ENCODE measurements at places on chromosomes 5 and 9.

- no peak for DNase-seq
Observed at GRCh38 chr9:14383294-14383693, 69.4 kb upstream of the NFIB start.

DNA sequence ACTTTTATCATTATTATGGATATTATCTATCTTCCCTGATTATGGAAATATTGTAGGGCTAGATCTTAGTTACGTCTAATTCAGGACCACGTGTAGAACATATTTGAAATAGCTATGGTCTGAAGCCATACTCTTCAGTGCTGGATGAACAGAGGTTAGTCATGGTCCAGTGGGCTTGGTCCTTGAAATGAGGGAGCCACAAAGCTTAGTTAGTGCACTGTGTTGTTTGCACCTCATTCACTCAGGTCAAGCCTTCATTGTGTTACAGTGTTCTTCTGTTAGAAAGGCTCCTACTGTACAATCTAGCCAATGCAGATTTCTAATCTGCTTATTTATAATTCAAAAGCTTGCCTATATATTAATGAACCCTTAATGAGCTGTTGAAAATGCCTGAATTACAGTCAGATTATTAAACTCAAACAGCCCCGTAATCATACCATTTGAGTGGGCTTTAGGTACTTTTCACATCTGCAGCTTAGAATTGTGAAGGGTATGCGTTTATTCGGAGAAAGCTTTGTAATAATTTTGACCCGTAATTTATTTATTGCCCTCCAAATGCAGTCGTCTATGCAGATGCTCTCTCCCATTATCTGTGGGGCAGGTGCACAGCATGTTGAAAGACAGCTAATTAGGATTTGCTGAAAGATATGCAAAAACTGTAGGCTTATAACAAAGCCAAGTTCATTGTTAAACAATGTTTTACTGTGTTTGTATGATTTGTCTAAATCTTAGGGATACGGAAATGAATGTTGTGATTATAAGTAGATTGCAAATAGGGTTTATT lies 164.9 kb downstream of the PBX3 start:
- peak; percentile 98 for DNase-seq

DNA sequence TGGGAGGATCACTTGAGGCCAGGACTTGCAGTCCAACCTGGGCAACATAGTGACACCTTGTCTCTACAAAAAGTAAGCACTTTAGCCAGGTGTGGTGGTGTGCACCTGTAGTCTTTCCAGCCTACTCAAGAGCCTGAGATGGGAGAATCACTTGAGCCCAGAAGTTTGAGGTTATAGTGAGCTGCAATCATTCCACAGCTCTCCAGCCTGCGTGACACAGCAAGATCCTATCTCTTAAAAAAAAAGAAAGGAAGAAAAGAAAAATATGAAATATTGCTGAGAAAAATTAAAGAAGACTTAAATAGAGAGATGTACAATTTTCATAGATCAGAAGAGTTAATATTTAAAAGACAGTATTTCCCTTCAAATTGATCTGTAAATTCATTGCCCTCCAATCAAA lies 76.4 kb downstream of the SMIM15 start:
- DNase-seq: no peak

GRCh38 chr9:137130176-137130755 lies 8.7 kb upstream of the GRIN1 start:
- DNase-seq: no peak

- DNase-seq: peak; percentile 88
Observed at GRCh38 chr5:102048940-102049339, 247.1 kb downstream of the SLCO4C1 start.

- no peak for DNase-seq
Observed at GRCh38 chr9:113574441-113575262, 111.1 kb downstream of the RGS3 start.

- no peak for DNase-seq
Observed at GRCh38 chr5:88145611-88146467, 122.8 kb downstream of the TMEM161B start.

GRCh38 chr5:173108914-173109313 lies 35.4 kb upstream of the BNIP1 start:
- DNase-seq: no peak

DNA sequence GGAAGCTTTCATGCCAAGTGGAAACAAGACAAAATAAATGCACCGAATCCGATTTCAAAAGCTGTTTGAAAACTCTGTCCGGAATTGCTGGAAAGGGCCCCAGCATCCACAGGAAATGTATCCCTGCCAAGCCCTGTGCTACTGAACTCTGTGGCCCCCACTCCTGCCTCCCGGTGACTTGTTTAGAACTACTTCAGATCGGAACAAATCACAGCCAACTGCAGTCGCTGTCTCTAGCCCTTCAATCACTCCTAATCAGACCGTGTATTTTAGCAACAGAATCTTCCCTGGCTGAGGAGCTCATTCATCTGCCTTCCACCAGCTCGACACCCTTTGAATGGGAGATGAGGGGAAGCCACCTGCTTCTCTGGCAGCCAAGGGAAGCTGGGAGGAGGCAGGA lies 94.1 kb downstream of the KCNIP1 start:
- DNase-seq: no peak

DNA sequence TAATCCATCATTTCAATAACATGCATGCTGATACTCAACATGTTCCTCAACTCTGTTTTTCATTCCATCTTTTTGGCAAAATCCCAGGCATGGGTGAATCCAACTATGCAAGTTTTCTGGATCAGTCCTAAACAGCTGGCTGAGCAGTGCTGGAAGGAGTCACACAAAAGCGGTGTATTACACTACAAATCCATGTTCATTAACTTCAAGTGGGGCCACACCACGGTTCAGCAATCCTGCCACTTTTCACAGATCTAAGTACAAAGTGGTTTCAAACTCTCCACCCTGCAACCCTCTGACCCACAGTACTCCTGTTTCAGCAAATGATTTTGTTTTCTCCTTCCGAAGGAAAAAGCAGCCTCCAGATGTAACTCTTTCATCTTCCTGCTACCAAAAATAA lies 222.5 kb downstream of the EPB41L4A start:
- no peak for DNase-seq

- DNase-seq: no peak
Observed at GRCh38 chr9:89518466-89519365, 20.8 kb upstream of the SEMA4D start.

DNA sequence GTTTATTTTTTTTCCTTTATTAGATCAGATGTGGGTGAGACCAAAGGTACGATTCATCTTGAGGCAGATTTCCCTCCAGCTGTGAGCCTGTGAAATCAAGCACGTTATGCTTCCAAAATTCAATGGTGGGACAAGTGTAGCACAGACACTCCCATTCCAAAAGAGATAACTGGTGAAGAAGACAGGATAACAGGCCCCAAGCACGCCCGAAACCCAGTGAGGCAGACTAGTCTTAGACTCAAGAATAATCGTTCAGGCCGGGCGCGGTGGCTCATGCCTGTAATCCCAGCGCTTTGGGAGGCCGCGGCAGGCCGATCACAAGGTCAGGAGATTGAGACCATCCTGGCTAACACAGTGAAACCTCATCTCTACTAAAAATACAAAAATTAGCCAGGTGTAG lies 36.8 kb upstream of the COL5A1 start:
- no peak for DNase-seq

DNA sequence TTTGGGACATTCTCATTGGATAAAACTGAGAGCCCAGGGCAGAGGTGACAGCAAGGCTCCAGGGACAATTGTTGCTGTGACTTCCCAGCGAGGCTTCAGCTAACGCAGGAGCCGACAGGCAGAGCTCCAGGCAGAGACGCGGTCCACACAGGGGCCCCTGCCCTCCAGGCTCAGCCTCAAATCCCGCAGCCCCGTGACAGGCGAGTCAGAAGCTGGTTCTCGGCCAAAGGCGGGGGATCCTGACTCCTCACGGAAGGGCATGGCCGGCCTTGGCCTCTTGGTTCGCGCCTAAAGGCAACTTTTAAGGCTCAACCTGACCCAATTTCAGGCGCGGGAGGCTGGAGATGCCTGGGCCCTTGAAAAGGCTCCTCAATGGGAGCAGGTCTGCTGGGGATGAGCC lies 21.3 kb downstream of the SLC12A7 start:
- DNase-seq: no peak

- DNase-seq: no peak
Observed at GRCh38 chr5:128665747-128666355, 127.8 kb upstream of the FBN2 start.

- DNase-seq: no peak
Observed at GRCh38 chr9:136028760-136029470, 66.2 kb downstream of the NACC2 start.

GRCh38 chr5:57171816-57172465 lies 1.9 kb upstream of the GPBP1 start:
- DNase-seq: no peak

- DNase-seq: no peak
Observed at GRCh38 chr5:6573651-6574101, 59.2 kb downstream of the NSUN2 start.

GRCh38 chr9:130040984-130041647 lies 1.9 kb downstream of the FNBP1 start:
- DNase-seq: no peak

- no peak for DNase-seq
Observed at GRCh38 chr5:136037001-136037705, 8.4 kb downstream of the TGFBI start.

DNA sequence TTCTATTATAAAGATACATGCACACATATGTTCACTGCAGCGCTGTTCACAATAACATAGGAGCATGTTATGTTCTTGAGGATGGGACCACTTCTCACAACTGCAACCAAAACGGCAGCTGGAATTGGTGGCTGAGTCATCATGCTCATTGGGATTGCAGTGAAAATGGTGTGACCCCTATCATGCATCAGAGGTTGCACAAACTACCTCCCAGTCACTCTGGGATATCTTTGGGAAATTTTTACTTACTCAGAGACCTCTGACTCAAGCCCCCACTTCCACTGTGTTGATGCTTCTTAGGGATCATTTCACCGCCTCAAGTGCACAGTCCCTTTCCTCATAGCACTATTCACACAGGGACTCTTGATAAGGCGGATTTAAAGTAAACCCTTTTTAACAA lies 474.1 kb downstream of the BNC2 start:
- DNase-seq: no peak

GRCh38 chr5:42636425-42636824 lies 120.2 kb upstream of the CCDC152 start:
- no peak for DNase-seq

GRCh38 chr5:141840280-141840812 lies 37.9 kb downstream of the PCDH1 start:
- DNase-seq: no peak

- DNase-seq: no peak
Observed at GRCh38 chr5:154384480-154385235, 61.1 kb upstream of the SAP30L start.

DNA sequence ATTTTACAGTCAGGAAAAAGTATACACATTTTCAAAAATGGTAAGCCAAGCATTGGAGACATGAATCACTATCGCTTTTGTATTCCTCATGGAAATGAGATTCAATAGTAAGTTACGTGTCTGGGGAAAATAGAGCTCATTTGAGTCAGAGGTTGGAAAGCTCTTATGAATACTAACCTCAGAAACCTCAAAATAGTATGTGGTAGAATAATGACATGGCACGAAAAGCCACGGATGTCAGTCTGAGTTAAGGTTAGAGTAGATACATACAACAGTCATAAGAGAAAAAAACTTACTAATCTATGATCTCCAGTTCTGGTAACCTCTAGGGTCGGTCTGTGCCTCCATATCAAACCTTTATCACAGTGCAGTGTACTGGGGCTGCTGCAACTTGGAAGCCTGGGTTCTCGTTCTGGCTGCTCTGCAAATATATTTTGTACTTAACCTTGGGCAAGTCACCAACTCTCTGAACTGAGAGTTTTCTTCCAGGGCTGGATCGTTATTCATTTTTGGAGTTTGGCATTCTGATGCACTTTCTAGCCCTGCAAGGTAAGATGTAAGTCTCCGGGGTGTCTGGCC lies 31.8 kb downstream of the MAP1B start:
- no peak for DNase-seq

- no peak for DNase-seq
Observed at GRCh38 chr5:14179446-14179845, 36.3 kb downstream of the TRIO start.

- no peak for DNase-seq
Observed at GRCh38 chr5:135547590-135548254, 12.0 kb upstream of the NEUROG1 start.

DNA sequence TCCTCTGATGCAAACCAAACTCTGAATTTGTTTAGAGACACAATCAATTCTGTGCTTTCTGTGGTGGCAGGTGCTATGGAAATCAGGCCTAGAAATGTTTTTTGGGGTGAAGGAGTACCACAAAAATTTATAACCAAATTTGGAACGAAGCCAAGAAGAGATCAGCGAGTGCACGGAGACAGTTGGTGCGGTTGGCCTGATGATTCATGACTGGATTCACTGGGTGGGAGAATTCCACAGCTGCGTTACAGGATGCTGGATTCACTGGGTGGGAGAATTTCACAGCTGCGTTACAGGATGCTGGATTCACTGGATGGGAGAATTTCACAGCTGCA lies 135.6 kb upstream of the IRX4 start:
- DNase-seq: no peak

DNA sequence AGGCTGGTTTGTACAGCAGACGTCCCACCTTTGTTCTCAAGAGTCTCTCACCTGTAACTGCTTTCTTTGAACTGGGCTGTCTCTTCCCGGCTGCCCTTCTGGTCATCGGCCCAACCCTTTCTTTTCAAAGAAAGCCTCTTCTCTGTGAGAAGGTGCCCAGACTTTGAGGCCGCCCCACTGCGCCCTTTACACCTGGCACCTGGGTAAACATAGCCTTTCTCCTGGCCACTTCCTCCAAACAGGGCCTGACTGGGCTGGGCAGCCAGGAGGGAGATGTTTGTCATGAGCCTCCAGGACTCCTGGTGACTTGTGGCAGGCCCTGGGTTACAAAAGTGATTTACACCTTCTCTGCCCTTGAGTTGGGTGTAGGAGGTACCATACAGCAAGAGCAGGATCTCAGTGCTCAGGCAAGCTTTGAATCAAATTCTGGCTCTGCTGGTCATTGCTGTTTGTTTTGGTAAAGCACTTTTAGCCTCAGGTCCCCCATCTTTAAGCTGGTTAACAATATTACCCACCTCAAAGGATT lies 127.2 kb upstream of the CXCL14 start:
- DNase-seq: no peak

- peak; percentile 36 for DNase-seq
Observed at GRCh38 chr5:21802869-21803490, 1050.2 kb downstream of the CDH12 start.
